Activated naive CD4-positive, alpha-beta T cell treated with anti-CD3 and anti-CD28 coated beads for 36 hours (primary cell): ENCODE measurements at places on chromosomes 1 and 21.

DNA sequence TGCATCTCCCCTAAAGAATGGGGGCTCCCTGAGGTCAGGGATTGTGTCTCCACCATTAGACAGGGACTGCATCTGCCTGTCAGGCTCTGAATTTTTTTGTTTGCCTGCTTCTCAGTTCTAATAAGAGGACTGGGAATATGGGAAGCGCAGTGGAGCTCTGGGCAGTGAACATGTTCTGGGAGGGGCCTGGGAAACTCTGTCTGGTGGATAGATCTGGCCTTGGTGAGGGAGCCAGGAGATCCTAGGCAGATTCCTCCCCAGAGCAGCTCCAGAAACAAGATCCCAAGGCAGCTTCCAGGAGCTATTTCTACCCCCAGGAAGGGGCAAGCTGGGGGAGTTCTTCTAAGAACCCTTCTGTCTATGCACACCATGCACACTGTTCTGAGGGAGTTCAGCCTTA is 12.6 kb upstream of the MYOG start:
- DNase-seq = no peak

GRCh38 chr1:47002211-47002610 is 21.3 kb upstream of the CYP4X1 start:
- DNase-seq = no peak

DNA sequence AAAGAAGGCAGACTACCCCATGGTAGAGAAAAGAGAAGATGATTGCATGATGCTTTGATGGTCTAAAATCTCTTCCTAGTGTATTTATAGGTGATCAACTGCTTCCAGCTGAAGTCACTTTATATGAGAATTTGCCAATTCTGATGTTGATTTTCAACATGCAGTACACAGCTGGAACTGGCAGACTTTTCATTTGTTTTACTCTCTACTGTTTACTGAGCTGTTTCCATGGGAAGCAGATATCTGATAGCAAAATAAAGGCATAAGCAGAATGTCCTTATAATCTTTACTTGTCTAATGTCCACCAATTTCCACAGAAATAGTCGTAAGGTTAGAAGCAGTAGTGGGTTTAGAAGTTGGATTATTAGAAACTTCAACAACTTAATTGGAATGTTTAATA is 74.9 kb downstream of the SYDE2 start:
- DNase-seq = no peak

- peak; percentile 74 for DNase-seq
These were observed 24.4 kb downstream of the RCAN3 start for GRCh38 chr1:24526940-24527542.

- DNase-seq = no peak
These were observed 24.0 kb upstream of the CPT2 start for GRCh38 chr1:53172426-53173128.

DNA sequence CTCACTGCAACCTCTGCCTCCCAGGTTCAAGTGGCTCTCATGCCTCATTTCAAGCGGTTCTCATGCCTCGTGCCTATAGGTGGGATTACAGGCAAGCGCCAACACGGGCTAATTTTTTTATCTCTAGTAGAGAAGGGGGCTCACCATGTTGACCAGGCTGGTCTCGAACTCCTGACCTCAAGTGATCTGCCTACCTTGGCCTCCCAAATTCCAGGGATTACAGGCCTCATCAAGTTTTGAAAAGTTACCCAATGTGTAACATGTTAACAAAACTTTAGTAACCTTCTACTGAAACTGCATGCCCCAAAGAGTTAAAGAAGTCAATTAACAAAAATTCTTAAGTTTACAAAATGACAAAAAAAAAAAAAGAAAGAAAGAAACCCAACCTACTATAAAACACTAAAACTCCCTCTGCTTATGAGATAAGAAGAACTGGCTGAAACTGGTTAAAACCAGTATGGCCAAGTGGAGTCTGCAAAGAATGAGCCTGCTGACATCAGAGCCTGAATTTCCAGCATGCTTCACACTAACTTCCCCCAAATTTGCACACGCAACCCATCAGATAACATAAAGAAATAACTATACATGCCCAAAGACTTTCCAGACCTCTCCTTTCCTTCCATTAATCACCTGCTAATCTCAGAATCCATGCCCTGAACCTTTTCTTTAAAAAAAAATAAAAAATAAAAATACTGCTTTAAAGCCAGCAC is 25.5 kb upstream of the PSMG1 start:
- peak; percentile 20 for DNase-seq

- no peak for DNase-seq
These were observed 94.5 kb downstream of the CD58 start for GRCh38 chr1:116476321-116476720.
